ENCODE measurements at places on chromosomes 5 and 9.

DNA sequence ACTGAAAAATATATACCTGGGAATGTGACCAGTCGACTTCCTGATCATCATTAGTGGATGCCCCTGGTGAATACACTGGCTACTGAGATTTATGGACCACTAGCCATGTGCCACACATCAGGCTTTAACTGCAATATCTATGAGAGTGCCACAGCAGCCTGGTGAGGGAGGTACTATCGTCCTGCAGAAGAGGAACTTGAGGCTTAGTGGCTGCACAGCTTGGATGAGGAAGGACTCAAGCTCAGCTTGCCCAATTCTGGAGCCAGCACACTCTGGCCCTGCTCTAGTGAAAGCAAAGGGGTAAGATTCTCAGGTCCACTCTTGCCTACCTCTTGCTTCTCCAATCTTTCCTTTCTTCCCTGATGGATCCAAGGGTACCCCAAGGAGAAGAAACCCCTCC lies 129.3 kb downstream of the ENTREP1 start:
- DNase-seq, result no peak

- no peak for DNase-seq
Observed at GRCh38 chr9:16485160-16485559, 385.3 kb downstream of the BNC2 start.

- DNase-seq, result peak; percentile 11
Observed at GRCh38 chr9:15306068-15306756, 804 bp downstream of the TTC39B start.

- no peak for DNase-seq
Observed at GRCh38 chr5:57431759-57432158, 50.9 kb downstream of the ACTBL2 start.

- DNase-seq, result peak; percentile 50
Observed at GRCh38 chr5:161544350-161544765, 2.2 kb downstream of the GABRB2 start.

DNA sequence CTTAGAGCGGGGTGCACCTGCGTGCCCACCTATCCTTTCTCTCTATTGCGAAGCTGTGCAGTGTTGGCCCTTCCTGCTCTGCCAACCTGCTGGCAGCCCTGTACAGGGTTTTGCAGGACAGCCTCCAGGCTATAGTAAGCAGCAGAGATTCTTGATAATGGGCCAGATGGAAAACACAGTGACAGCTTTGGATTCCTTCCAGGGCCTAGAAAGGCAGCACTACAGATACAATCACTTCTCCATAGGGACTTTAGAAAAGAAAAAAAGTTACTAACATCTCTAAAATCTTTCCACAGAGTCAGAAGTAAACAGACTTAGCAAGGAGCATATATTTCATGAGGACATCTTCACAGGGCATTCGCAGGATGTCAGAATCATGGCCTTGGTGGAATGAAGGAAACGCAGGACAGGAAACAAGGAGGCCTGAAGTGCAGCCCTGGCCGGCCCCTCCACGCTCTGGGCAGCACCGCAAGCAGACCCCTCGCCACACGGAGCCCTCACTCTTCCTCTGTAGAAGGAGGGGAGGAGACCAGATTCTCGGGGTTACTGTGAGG lies 172.1 kb upstream of the GAS1 start:
- no peak for DNase-seq

DNA sequence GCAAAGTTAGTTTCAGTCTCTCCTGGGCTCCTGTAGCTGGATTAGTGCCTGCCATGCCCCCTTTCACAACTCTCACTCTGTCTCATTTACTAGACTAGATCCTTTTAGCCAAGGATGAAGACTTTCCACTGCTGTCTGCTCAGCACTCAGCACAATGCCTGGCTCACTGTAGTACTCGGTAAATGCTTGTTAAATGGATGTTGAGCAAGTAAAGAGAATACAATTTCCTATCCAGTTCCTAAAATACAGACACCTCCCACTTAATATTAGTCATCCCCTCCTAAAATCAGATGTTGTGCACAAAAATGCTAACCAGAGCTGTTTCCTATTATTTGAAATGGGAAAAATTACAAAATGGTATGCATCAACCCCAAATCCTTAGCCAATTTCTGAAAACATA lies 195.8 kb downstream of the SREK1 start:
- DNase-seq, result no peak

- no peak for DNase-seq
Observed at GRCh38 chr5:15425766-15426165, 74.2 kb upstream of the FBXL7 start.

All from LoVo (cell line).